Progenitor cell of endocrine pancreas (in vitro differentiated cells): ENCODE measurements at places on chromosomes 16 and 17.

- DNase-seq: no peak
Measured at GRCh38 chr17:46162866-46163265, 30.4 kb downstream of the KANSL1 start.

- DNase-seq: no peak
Measured at GRCh38 chr17:45200701-45201100, 21.0 kb upstream of the FMNL1 start.

- DNase-seq: no peak
Measured at GRCh38 chr16:21645261-21645721, 7.1 kb downstream of the IGSF6 start.

- no peak for DNase-seq
Measured at GRCh38 chr16:81586417-81586816, 141.8 kb downstream of the CMIP start.
